Cerebellum (tissue), 4 donors: ENCODE measurements at places on chromosomes 1 and 21. TPM values are rescaled to one million over a fixed set of nuclear protein-coding genes. Genes with fewer than 3 reads are reported as not detected.

GRCh38 chr1:201850053-201850397 is 21.1 kb downstream of the IPO9 start:
- no peak for DNase-seq

DNA sequence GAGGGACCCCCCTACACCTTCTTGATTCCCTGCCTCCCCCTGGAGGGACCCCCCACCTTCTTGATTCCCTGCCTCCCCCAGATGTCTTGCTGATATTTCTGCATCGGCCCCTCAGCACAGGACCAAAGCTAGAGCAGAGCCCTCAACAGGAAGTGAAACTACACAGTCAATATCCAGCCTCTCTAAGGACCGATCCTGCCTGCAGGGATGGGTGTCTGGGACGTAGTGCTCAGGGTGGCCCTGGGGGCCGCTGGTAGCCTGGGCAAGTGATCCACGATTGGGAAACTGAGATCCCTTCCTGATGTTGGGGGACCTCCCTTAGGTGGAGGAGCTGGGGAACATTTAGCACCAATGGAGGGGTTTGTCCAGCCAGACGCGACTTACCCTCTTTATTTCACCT is 3.9 kb upstream of the LEFTY2 start:
- DNase-seq, result no peak

DNA sequence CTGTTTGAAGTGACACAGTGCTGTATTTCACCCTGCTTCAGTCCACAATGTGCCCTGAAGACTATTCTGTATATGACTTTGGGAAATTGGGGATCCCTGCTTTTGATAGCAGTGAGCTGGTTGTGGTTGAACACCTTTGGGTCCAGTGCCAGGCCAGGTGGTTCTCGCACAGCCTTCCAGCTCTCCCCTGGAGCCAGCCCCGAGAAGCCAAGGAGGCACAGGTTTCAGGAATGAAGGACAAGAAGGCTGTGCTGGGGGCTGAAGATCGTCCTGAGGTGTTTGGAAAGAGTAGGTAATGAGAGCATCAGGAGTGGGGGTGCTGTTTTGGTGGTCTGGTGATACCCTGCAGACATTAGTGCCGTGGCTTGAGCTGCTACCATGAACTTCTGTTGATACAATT is 131.4 kb upstream of the COL6A1 start:
- no peak for DNase-seq

Gene MSH4
- total RNA-seq, result 0.73 TPM

GRCh38 chr1:212597487-212597886 is 11.1 kb upstream of the ATF3 start:
- no peak for DNase-seq

GRCh38 chr21:36628106-36628505 is 70.8 kb upstream of the SIM2 start:
- DNase-seq, result no peak

Gene COL11A1
- 35.0 TPM for total RNA-seq

DNA sequence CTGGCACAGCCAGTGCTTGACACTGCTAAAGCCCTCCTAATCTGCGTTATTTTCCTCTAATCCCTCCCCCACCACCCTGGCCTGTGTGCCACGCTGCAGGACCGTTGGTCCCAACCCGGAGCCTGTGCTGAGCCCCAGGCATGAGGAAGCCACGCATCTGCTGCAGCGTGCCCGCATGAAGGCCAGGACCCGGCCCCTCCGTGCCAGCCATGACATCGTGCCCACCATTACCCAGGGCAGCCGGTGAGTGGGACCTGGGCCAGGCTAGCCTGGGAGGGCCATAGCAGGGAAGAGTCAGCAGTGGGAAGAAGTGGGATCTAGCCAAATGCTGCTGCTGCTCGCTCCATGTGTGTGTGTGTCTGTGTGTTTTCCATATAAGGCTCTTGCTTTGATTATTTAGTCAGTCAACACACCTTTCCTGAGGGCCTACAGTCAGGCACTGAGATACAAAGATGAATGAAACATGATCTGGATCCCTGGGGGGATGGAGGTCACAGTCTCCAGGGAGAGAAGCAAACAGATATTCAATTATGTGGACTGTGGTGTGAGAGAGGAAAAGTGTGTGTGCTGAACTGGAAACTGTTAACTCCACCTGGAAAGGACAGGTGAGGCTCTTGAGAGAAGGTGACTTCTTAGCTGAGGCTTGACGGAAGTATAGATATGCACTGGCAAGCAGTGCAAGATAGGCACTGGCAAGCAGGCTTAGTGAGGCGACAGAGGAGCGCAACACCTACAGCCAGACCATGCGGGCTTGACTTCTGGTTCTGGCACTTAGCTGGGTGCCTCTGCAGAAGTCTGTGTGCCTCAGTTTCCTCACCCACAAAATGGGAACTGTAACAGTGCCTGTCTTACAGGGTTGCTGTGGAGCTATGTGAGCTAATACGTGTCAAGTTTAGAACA is 15.9 kb downstream of the KIAA1614 start:
- peak; percentile 58 for DNase-seq

DNA sequence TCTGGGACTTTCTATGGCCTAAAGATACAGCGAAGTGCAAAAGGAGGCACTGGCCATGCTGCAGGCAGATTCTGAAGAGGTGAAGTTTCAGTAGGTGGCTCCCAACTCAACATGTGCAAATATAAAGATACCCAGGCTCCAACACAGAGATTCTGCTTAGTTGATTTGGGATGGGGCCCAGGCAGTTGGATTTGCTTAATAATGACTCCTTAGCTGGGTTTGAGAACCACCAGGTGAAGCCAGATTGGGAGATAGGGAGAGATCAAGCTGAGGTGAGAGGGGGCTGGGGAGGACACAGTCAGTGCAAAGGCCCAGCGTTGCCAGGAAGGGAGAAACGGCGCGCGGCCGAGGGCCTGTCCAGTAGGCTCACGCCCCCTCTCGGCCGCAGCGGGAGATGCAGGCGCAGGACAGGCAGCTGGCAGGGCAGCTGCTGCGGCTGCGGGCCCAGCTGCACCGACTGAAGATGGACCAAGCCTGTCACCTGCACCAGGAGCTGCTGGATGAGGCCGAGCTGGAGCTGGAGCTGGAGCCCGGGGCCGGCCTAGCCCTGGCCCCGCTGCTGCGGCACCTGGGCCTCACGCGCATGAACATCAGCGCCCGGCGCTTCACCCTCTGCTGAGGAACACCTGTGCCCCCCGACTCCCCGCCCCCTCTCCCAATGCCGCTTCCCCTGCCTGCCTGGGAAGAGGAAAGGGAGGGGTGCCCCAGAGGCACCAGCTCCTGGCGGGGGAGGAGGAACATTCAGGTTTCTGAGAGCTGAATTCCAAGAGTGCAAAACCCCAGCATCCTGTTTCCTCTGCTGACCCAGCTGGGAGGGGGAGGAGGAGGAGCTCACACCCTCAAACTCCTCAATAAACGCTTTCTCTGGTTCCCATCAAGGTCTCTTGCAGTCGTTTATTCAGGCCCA is 1.2 kb downstream of the FAM167B start:
- no peak for DNase-seq

Gene GPR157
- total RNA-seq, result 0.45 TPM

- no peak for DNase-seq
Measured at GRCh38 chr1:180486092-180486491, 16.3 kb downstream of the ACBD6 start.

GRCh38 chr1:101301446-101302057 is 64.7 kb downstream of the S1PR1 start:
- no peak for DNase-seq

DNA sequence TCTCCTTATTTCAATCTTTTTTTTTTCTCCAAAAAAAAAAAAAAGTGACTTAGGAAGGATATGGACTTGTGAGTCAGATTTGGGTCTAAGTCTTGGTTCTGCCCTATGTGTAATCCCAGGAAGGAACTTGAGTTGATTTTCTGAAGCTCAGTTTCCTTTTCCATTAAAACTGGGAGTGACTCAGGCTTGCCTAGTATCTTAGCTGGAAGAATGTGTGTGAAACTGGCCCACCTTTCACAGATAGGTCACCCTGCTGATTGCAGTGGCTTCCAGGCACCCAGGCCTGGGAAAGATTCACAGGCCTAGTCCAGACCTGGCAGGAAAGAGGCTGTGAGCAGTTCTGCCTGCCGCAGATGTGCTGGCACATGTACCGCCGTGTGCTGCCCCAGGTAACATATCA is 218.3 kb upstream of the HOOK1 start:
- DNase-seq, result no peak

DNA sequence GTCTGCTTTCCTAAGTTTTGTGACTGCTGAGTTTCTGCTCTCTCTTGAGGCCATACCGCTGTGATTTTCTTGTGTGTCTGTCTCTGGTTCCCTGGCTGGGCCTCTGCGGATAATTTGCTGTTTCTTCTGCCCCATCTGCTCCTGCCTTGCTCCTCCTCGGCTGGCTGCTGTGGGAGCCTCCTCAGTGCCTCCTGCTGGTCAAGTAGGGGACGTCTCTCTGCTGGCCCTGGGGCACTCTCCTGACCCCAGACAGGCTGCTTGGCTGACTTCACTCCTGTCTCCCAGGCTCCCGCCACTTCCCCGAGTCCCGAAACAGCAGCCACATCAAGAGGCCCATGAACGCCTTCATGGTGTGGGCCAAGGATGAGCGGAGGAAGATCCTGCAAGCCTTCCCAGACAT is 28.5 kb downstream of the ETNK2 start:
- DNase-seq, result no peak

GRCh38 chr1:204685236-204686006 is at the start of gene LRRN2:
TSS of gene LRRN2 (minus strand) at chr1:204685738. CDS start at chr1:204619992, 65,746 bp downstream.
- peak; percentile 65 for DNase-seq

DNA sequence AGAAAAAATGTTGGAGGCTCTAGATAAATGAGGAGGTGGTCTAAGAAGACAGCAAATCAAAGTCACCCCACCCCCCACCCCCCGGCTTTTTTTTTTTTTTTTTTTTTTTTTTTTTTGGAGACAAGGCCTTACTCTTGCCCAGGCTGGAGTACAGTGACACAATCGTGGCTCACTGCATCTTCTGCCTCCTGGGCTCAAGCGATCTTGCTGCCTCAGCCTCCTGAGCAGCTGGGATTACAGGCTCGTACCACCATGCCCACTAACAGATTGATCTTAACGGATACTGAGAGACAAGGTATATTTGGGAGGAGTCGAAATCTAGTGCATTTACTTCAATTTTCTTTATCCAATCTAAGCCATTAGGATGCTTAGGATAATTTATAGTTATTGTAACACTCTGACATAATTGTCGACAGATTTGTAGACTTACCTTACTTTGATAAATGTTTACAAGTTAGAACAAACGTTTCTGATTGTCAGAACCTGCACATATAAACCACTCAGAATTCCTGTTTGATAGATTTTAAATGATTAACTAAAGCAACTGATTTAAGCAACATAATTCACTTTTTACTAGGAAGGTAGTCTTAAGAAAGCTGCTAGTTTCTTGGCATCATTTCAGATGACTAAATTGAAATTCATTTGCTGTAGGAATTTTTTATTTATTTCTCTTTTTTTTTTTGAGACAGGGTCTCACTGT is 33.7 kb upstream of the NBL1 start:
- DNase-seq, result no peak

DNA sequence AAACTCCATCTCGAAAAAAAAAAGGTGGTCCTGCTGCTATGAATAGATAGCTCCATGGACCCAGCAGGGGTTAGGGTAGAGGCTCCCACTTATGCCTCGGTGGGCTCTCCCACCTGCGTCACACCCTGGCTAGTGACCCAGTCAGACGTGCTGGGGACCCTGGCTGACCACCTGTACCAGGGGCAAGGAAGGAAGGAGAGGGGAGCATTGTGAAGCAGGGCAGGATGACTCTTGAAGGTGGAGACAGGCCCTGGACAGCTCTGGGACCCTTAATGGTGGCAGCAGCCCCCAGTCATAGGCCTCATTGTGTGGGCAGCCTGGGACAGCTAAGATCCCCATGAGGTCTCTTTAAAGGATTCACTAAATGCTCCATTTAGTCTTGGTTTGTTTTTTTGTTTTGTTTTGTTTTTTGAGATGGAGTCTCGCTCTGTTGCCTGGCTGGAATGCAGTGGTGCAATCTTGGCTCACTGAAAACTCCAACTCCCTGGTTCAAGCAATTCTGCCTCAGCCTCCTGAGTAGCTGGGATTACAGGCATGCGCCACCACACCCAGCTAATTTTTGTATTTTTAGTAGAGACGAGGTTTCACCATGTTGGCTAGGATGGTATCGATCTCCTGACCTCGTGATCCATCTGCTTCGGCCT is 10.4 kb upstream of the SNAPIN start:
- no peak for DNase-seq

GRCh38 chr1:220956501-220957232 is 77.4 kb downstream of the HLX start:
- DNase-seq, result no peak

- DNase-seq, result no peak
Measured at GRCh38 chr1:27554759-27555699, 48.9 kb downstream of the AHDC1 start.

Gene AADACL4
- not detected for total RNA-seq

Gene PAX7
- 0.82 TPM for total RNA-seq

- DNase-seq, result no peak
Measured at GRCh38 chr1:216766633-216767327, 43.6 kb upstream of the ESRRG start.

DNA sequence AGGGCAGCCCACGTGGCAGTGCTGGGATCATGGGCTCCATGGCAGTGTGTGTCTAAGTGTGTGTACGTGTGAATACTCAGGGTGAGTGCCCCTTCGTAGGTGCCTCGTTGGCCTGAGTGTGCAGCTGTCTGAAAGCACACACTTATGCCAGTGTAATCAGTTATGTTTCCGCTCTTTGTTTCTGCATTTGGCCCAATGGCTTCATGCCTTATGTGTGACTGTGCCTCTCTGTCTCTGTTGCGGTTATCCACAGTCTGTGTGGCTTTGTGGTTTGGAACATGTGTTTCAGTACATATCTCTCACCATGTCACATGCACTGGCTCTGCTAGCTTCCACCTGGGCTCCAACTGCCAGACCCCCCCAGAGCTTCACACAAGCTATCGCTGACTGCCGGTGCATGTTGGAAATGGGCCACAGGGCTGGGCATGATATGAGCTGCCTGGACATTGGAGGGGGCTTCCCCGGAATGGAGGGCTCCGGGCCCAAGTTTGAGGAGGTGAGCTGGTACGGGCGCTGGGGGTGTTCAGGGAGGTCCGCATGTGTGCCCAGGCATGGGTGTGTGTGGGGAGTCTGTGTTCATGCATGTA is 70.3 kb upstream of the TINAGL1 start:
- DNase-seq, result no peak

DNA sequence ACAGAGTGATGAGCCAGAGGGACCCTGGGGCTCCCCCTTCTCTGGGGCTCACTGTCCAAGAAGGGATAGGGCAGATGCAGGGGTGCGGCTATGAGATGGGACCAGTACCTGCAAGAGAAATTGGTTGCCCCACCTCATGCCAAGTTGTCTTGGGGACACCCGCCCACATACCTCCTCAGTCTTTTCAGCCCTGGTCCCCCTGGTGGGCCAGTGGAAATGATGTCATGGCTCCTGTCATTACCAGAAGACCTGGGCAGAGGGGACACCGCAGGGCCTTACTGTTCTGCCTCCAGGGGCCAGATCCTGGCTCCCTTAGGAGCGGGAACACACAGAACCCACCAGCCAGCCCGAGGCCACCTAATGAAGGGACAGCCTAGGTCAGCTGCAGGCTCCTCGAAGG is 63.2 kb downstream of the CDK18 start:
- no peak for DNase-seq

DNA sequence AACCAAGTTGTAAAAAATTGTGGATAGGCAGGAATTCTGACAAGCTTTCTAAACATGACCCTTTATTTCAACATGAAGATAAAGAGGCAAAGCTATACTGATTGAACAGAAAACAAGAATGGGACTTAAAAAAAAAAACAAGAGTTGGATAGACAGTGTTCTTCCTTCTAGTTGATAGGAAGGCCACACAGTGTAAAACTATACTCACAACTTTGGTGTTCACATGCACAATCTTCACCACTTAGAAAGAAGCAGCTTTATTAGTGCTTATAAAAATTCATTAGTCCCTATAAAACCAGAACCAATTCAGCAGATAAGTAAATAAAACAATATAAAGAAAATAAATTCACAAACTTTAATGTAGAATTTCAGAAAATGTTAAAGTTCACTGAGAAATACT is 101.8 kb downstream of the AKT3 start:
- no peak for DNase-seq
